ENCODE measurements at places on chromosomes 12 and 14. TPM values are rescaled to one million over a fixed set of nuclear protein-coding genes. Genes with fewer than 3 reads are reported as not detected.

DNA sequence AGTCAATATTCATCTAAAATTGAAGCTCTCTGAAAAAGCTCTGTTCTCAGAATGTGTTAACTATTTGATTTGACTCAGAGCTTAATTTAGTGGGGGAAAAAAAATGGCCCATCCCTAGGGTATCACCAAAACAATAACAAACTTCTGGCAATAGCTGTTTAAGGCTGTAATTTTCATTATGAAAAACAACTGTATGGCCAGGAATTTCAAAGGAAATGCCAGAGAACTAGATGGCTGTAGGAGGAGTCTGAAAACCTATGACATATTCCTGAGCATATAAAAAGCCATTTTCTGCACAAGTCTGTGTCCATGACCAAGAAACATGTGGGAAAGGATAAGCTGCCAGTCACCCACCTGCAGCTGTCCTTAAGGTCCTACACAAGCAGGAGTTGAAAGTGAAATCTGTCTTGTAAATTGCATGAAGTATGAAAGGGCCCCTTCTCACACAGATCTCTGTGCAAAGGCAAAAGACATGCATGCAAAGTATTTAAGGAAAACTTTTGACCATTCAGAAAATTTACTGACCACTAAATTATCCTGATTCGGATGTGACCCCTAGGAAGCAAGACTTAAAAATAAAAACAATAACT is 299.1 kb downstream of the BTG1 start:
- DNase-seq, result no peak
- no peak overlapping the region for H3K4me3 ChIP-seq
- no peaks in the 10 kb centered on the region for H3K4me1 ChIP-seq
- H3K27ac ChIP-seq, result no peak overlapping the region
- no peaks in the 10 kb centered on the region for H3K27me3 ChIP-seq

CISTR gene
- total RNA-seq, result not detected

- H3K4me1 ChIP-seq, result peaks cover 3% of the 10 kb centered on the region
- peak overlapping the region; percentile 46 for H3K27ac ChIP-seq
- no peaks in the 10 kb centered on the region for H3K27me3 ChIP-seq
- DNase-seq, result peak; percentile 29
- peaks cover 33% of the 10 kb centered on the region for H3K36me3 ChIP-seq
- H3K4me3 ChIP-seq, result no peak overlapping the region
These were observed 84.6 kb downstream of the SETD3 start for GRCh38 chr14:99395909-99396530.

- no peak for DNase-seq
- H3K36me3 ChIP-seq, result no peaks in the 10 kb centered on the region
- peaks cover 5% of the 10 kb centered on the region for H3K27me3 ChIP-seq
- no peak overlapping the region for H3K27ac ChIP-seq
- H3K4me3 ChIP-seq, result no peak overlapping the region
- H3K4me1 ChIP-seq, result no peaks in the 10 kb centered on the region
These were observed 19.8 kb downstream of the TPH2 start for GRCh38 chr12:71958457-71958856.

IFNG-AS1 gene
- not detected for total RNA-seq

DNA sequence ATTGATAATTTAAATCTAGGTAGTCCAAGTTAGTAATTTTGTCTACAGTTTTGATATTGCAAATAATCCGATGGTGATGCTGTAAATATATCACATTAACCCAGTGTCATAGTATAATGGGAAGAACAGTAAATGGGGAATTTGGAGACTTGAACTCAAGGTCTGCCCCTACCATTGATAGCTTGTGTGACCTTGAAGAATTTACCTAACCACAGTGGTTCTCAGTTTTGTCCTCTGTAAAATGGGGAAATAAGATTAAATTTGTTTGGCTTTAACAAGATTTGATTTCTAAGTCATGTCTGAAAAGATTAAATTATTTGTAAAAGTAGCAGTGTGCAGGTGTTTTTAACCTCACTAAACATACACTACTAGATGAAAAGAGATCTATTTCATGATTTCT is 100.9 kb downstream of the UNC79 start:
- DNase-seq, result no peak
- no peak overlapping the region for H3K4me3 ChIP-seq
- no peak overlapping the region for H3K27ac ChIP-seq
- H3K36me3 ChIP-seq, result no peaks in the 10 kb centered on the region
- no peaks in the 10 kb centered on the region for H3K4me1 ChIP-seq
- H3K27me3 ChIP-seq, result peaks cover 25% of the 10 kb centered on the region

DNA sequence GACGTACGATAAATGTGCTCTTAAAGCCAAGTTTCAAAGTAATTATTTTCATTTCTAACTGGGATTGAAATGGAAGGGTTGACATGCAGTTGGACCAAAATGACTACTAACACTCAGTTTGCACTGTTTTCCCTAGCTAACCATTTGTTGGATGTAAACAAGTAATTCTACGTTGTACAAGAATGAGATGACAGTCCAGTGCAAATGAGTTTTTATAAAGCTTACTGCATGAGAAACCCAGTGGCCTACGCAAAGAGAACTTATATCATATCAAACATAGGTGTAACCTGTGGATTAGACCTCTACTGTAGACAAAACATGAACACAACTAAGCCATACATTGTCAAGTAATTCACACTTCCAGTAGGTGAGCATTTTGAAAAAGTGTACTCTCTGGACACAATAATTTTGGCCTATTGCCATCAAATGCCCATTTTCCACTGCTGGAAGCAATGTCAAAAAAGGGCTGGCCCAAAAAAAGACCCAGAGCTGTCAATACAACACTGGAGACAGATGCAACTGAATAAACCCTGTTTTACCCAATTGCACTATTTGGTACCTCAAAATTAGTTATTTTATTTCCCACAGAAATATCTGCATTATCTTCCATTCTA is 12.8 kb downstream of the SLC38A2 start:
- no peaks in the 10 kb centered on the region for H3K27me3 ChIP-seq
- H3K27ac ChIP-seq, result no peak overlapping the region
- H3K4me1 ChIP-seq, result peaks cover 42% of the 10 kb centered on the region
- H3K4me3 ChIP-seq, result no peak overlapping the region

CLEC4D gene
- total RNA-seq, result not detected

HAL gene
- total RNA-seq, result 0.44 TPM

GRCh38 chr12:127041985-127042625 is 1224.9 kb upstream of the TMEM132C start:
- H3K27me3 ChIP-seq, result no peaks in the 10 kb centered on the region
- no peak overlapping the region for H3K4me3 ChIP-seq
- H3K27ac ChIP-seq, result no peak overlapping the region
- H3K4me1 ChIP-seq, result no peaks in the 10 kb centered on the region
- H3K36me3 ChIP-seq, result no peaks in the 10 kb centered on the region

SLC6A13 gene
- total RNA-seq, result 0.19 TPM

- H3K27ac ChIP-seq, result no peak overlapping the region
- H3K27me3 ChIP-seq, result no peaks in the 10 kb centered on the region
- no peak overlapping the region for H3K4me3 ChIP-seq
- peaks cover 16% of the 10 kb centered on the region for H3K4me1 ChIP-seq
- no peak for DNase-seq
These were observed 106.0 kb downstream of the RPS29 start for GRCh38 chr14:49480053-49480760.

GRCh38 chr14:51176839-51177238 is 63.2 kb upstream of the TMX1 start:
- H3K4me1 ChIP-seq, result no peaks in the 10 kb centered on the region
- DNase-seq, result no peak
- no peak overlapping the region for H3K4me3 ChIP-seq
- H3K27ac ChIP-seq, result no peak overlapping the region
- peaks cover 9% of the 10 kb centered on the region for H3K27me3 ChIP-seq

GPR65 gene
- 21.0 TPM for total RNA-seq

POTEG gene
- not detected for total RNA-seq

ANKRD33 gene
- total RNA-seq, result not detected

ATXN7L3B gene
- total RNA-seq, result 25.3 TPM

- no peak overlapping the region for H3K27ac ChIP-seq
- no peak overlapping the region for H3K4me3 ChIP-seq
- no peaks in the 10 kb centered on the region for H3K36me3 ChIP-seq
- no peak for DNase-seq
These were observed 195.0 kb downstream of the SYT1 start for GRCh38 chr12:79059557-79059956.

GRCh38 chr12:33967760-33968159 is 54.5 kb upstream of the ALG10 start:
- no peak overlapping the region for H3K4me3 ChIP-seq
- DNase-seq, result no peak
- no peaks in the 10 kb centered on the region for H3K27me3 ChIP-seq

GRCh38 chr12:80598004-80598606 is 109.3 kb upstream of the MYF6 start:
- H3K4me1 ChIP-seq, result no peaks in the 10 kb centered on the region
- no peaks in the 10 kb centered on the region for H3K27me3 ChIP-seq
- DNase-seq, result no peak
- no peak overlapping the region for H3K4me3 ChIP-seq

DNA sequence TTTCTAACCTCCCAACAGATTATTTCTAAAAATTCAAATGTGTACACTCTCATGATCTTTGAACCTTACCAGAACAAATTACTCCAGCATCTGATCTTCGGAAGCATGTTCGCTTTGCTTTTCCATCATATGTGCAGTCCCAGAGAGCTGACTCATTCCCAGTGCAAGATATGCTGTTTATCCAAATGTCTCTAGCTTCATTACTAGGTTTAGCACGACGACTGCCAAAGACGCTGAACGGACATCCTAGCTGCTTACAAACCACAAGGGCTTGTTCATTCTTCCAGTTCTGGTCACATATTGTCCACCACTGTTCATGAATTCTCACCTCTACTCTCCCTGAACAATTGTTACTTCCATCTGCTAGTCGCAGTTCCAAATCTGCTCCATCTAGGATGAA is 40.5 kb downstream of the CD163L1 start:
- H3K4me3 ChIP-seq, result no peak overlapping the region
- no peak overlapping the region for H3K27ac ChIP-seq
- no peak for DNase-seq
- peaks cover 16% of the 10 kb centered on the region for H3K27me3 ChIP-seq
- no peaks in the 10 kb centered on the region for H3K4me1 ChIP-seq

DNA sequence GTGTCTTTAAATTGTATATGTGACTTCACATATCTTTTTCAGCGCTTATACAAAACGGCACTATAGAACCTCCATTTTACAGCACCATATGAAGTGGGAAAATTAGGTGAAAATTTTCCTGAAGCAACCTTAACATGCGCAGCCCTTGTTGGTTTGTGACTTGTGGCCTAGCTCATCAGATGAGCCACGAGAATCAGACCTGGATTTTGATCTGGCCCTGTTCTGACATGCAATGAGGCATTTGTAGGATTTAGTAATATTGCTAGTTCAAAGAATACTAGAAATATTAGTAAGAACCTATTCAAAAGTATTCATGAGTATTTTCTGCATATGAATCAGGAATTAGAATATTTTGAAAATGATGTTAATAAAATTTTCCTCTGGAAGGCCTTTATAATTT is 2.9 kb downstream of the CDKN1B start:
- no peaks in the 10 kb centered on the region for H3K27me3 ChIP-seq
- H3K4me1 ChIP-seq, result peaks cover 12% of the 10 kb centered on the region
- peak overlapping the region; percentile 97 for H3K4me3 ChIP-seq
- H3K27ac ChIP-seq, result peak overlapping the region; percentile 99
- no peak for DNase-seq
- H3K36me3 ChIP-seq, result peaks cover 70% of the 10 kb centered on the region

LUM gene
- not detected for total RNA-seq

DNA sequence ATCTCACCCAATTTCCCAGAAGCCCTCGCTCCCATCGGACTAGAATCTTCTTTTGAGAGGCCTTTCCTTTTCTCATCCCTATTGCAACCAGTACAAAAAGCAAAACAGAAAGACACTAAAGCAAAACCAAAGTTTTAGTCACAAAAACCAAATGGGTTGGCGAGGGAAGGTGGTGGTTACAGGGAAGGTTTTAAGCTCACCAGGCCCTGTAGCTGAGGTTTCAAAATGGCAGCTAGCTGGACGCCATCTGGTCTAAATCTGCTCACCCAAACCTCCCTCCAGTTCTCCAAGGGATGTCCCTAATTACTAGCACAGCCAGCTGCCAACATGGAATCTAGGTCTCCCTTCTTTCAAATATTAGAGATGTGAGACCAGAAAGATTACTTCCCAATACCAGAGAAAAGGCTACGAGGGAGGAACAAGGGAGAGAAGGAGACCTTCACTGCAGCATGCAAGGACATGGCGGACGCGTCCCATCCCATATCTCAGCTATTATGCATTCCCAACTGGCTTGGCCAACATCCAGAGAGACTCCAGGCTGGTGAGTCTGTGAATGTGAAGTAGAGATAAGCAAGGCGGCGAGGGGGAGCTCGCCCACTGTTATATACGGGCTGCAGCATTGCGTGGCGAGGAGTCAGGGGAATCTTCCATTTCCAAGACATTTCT is 70.8 kb downstream of the DPF3 start:
- peaks cover 12% of the 10 kb centered on the region for H3K27me3 ChIP-seq
- H3K4me1 ChIP-seq, result peaks cover 2% of the 10 kb centered on the region
- H3K27ac ChIP-seq, result no peak overlapping the region
- peaks cover 2% of the 10 kb centered on the region for H3K36me3 ChIP-seq
- DNase-seq, result no peak

GRCh38 chr12:47124451-47124850 is 44.7 kb upstream of the AMIGO2 start:
- DNase-seq, result no peak
- H3K36me3 ChIP-seq, result peaks cover 28% of the 10 kb centered on the region
- no peak overlapping the region for H3K4me3 ChIP-seq
- no peaks in the 10 kb centered on the region for H3K27me3 ChIP-seq
- peaks cover 9% of the 10 kb centered on the region for H3K4me1 ChIP-seq
- H3K27ac ChIP-seq, result no peak overlapping the region

GRCh38 chr12:98951406-98951805 is 306.3 kb downstream of the APAF1 start:
- no peak overlapping the region for H3K4me3 ChIP-seq
- H3K36me3 ChIP-seq, result no peaks in the 10 kb centered on the region
- no peak overlapping the region for H3K27ac ChIP-seq
- no peaks in the 10 kb centered on the region for H3K4me1 ChIP-seq

DNA sequence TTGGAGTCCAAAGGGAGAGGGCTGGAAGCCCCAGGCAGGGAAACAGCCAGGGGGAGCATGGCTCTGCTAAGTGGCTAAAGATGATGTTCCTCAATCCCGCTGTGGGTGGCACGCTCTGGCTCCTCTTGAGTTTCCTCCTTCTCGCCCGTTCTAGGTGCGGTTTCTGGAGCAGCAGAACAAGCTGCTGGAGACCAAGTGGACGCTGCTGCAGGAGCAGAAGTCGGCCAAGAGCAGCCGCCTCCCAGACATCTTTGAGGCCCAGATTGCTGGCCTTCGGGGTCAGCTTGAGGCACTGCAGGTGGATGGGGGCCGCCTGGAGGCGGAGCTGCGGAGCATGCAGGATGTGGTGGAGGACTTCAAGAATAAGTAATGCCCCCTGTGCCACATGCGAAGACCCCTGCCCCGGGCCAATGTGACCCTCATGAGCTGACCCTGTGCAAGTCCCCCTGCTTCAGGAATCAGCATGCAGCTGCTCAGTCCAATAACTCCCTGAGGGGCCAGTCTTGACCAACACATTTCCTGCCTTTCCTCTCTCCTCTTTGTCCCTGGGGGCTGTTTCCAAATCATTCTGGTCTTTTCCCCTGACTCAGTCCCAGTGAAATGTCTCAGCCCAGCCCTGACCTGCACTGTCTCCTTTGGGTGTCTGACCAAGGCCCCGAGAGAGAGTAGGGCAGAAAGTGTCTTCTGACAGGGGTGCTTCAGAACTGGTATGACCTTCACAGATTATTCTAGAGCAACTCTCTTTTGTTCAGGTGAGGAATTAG is 2.1 kb downstream of the KRT7 start:
- peaks cover 48% of the 10 kb centered on the region for H3K27me3 ChIP-seq
- H3K4me1 ChIP-seq, result no peaks in the 10 kb centered on the region
- H3K36me3 ChIP-seq, result no peaks in the 10 kb centered on the region
- H3K27ac ChIP-seq, result no peak overlapping the region

Data from activated CD4-positive, alpha-beta T cell treated with anti-CD3 and anti-CD28 coated beads, Interleukin-2, amount 10 ng/mL, durations not matched to agents 7 days and 5 days (primary cell).